ENCODE measurements at places on chromosomes 4 and X.
A peak's percentile ranks its signal among the peaks of the same experiment; 100 is the strongest.

DNA sequence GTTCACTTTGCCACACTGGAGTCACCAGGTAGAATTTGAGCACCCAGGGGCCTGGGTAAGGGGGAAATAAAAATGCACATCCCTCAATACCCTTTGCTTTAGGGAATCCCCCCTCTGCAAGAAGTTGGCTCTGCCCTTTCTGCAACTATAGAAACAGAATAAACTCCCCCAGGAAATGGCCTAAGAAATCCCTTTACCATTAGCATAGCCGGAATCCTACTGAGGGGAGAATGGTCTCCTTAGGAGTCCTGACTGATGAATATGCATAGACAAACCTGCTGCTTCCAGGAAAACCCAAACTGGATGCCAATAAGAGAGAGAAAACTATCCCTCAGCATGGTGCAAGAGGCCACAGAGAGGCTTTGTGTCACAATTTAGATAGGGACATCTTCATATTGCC is 11.0 kb downstream of the EFHC2 start:
- DNase-seq, result no peak

GRCh38 chr4:122086338-122087065 is 65.6 kb upstream of the BLTP1 start:
- DNase-seq, result no peak

- no peak for DNase-seq
These were observed 552.6 kb downstream of the PPARGC1A start for GRCh38 chr4:23337292-23337691.

GRCh38 chr4:7841071-7841470 is 98.6 kb downstream of the AFAP1 start:
- no peak for DNase-seq

DNA sequence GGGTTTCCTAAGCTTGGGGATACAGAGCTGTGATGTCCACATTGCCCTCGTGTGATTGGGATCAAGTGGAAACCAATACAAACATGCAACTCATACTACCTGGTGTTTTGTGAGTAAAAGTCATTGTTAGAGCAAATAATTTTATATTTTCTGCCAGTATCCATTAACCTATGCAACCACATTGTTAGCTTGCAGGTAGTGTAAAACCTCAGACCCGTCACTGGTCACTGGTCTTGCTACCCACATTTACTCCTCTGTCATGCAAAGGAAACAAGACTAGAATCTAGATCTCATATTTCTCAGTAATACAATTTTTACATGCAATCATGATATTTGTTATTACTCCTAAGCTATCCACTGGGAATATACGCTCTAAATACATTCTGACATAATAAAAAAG is 324.3 kb upstream of the NDST4 start:
- no peak for DNase-seq

- peak; percentile 29 for DNase-seq
These were observed 47.7 kb upstream of the UGDH start for GRCh38 chr4:39574946-39575345.

GRCh38 chr4:47674144-47674543 is 163.7 kb downstream of the CORIN start:
- DNase-seq, result peak; percentile 2

DNA sequence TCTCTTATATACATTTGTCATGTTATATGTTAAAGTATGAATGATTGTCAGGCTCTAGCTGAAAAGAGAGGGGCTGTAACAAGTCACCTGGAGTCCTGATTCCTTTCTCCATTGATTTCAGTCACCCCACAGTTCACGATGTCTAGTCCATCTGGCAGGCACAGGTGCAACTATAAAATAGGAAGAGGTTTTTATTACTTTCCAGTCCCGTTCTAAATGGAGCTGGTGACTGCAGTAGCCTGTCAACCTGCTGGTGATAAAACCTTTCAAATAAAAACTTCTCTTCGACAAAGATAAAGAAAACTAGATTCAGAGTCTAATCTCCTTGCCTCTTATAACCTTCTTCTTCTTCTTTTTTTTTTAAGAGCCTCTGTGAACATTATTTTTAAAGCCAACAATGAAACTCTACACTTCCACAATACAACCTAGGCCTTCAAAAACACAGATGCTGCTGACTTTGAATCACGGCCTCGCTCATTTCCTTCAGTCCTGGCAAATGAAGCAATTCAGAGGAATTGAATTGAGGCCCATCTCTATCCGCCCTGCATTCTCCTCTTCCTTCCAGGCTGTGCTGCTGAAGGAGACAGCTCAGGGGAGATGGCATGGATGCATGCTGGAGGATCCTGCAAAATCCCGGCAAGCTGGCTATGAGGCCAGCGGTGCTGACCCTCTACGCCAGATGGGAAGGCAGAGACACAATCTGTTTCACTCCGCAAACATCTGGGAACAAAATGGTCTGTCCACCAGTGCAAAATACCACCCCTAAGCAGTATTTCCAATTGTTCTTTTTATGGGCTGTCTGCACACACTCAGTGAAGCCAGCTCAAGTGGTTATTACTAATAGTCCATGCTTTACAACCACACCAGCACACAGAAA is 27.3 kb upstream of the CDKN2AIP start:
- no peak for DNase-seq

- no peak for DNase-seq
These were observed 39.3 kb downstream of the NUDT6 start for GRCh38 chr4:122882857-122883735.

DNA sequence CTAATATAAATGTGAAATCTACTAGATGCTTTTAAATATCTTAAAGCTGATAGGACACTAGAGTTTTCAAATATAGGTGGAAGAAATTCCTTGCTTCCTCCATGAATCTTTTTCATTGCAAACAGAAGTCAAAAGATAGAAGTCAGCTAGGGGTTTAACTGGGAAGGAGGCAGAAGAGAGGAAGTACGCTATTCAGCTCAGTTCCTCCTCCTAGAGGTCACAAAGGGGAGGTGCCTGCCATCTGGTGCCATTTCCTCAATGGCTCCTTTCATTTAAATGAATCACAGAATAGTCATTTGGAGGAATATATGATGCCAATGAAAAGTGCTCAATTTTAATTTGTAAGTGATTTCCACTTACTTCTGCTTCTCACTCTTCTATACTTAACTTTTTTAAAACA is 8.5 kb downstream of the COL25A1 start:
- DNase-seq, result peak; percentile 15

DNA sequence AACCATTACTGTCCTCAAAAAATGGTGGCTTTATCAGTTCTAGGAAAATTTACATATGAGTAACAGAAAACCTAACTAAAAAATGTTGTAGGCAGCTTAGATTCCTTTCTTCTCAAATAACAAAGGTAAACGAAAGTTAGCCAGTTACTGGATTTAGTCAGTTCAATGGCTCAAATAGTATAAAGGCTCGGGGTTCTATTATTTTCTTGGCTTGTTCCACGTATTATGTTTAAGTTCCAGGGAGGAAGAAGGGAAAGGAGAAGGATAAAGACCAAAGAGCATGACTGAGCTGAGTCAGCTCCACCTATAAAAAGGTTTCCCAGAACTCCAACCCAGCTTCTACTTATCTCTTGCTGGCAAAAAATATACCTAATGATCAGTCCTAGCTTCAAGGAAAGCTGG is 41.0 kb upstream of the MAB21L2 start:
- DNase-seq, result peak; percentile 1

GRCh38 chr4:54144661-54145171 is 44.8 kb downstream of the GSX2 start:
- peak; percentile 75 for DNase-seq

DNA sequence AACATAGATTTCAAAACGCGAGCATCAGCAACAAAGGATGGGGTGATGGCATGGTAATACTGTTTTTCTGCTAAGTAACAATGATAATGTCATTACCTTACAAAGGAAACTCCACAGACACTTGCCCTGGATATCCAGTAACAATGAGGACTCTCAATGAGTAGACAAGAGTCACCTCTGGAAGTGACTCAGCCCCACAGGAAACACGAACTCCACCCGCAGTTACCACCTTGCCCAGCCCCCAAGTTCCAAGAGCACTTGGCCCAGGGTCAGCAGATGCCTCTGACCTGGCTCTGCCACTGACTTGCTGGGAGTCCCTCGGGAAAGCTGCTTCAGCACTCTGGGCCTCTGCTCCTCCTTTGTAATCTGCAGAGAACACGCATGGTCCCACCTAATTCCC is 110.3 kb upstream of the MAP3K15 start:
- DNase-seq, result peak; percentile 6

DNA sequence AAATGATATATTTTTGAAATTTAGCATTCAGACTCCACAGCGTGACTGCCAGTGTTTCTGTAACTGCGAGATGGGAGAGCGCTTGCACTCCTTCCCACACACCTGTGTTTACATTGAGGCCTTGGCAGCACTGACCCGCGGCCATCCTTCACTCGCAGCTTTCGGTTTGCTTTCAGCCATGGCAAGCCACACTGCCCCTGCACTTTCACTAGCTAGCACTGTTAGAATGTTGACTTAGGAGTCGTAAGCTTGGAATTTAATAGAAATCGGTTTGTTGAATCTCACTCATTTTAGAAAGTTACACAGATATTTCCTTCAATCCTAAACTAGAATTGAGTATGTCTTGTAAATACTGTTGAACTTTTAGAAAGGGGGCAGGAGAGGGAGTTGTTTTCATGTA is 136.2 kb downstream of the CFAP299 start:
- DNase-seq, result peak; percentile 17

DNA sequence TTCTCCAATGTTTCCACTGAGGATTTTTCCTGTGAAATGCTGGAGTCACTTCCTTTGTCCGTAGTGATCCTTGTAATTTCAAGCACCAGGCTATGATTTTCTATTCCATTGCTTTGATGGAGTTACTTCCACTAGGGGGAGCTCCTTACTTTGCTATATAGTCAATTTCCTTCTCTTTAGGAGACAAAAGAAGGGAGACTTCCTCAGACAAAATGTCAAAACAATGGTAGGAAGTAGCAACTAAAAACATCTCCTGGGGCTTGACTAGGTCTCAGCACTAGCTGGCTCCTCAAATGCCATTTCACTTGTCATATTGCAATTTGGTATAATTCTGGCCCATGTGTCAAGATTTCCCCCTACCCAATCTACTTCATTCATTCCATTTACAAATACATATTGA is 24.1 kb downstream of the ZCCHC12 start:
- DNase-seq, result peak; percentile 43

GRCh38 chr4:38109896-38110295 is 149.7 kb downstream of the PTTG2 start:
- DNase-seq, result no peak

- DNase-seq, result no peak
These were observed 12.4 kb upstream of the TMPRSS11E start for GRCh38 chr4:68434836-68435235.

- no peak for DNase-seq
These were observed 199.1 kb downstream of the SPATA18 start for GRCh38 chr4:52250154-52250553.

DNA sequence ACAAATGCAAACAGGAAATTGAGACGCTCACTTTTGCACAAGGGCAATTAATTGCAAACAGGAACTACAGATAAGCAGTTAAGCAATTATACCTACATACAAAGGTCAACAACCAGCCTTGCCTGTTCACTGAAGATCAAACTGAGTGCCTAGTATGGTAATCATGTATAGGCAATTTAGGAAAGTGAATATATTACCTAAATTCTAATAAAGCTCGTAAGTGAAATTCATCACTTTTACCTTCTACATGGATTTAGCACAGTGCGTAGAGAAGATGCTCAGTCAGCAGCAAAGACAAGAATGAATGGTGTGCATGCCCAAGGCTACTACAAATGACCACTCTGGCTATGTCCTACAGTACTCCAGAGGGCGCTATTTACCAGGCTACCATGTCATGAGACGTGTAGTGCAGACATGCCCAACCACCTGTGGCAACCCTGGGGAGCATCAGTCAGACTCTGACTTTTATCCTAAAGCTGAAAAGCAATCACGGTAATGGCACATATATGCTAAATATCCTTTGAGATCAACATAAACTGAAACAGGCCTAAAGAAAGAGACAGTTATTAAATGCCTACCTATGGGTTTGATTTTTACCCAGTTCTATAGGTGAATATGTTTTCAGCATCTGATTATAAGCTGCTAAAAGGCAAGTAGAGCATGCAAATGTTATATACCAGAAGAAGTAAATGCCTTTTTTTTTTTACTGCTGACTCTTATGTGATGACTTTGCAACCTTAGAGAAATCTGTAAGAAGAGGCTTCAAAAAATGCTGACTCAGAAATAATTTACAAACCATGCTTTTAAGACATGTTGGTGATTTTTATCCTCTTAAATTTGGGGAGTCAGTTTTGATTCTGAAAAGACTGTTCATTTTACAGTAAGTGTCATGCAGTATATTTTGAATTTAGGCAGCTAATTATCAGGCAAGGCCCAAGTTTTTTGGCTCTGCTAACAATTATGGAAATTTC is 178.0 kb downstream of the PPP3CA start:
- peak; percentile 78 for DNase-seq

GRCh38 chr4:183200453-183200852 is 101.4 kb downstream of the WWC2 start:
- DNase-seq, result peak; percentile 95

All from iris pigment epithelial cell (primary cell).